ENCODE measurements at places on chromosomes 4 and X.

- DNase-seq = no peak
Measured at GRCh38 chr4:61555789-61556188, 355.7 kb downstream of the ADGRL3 start.

DNA sequence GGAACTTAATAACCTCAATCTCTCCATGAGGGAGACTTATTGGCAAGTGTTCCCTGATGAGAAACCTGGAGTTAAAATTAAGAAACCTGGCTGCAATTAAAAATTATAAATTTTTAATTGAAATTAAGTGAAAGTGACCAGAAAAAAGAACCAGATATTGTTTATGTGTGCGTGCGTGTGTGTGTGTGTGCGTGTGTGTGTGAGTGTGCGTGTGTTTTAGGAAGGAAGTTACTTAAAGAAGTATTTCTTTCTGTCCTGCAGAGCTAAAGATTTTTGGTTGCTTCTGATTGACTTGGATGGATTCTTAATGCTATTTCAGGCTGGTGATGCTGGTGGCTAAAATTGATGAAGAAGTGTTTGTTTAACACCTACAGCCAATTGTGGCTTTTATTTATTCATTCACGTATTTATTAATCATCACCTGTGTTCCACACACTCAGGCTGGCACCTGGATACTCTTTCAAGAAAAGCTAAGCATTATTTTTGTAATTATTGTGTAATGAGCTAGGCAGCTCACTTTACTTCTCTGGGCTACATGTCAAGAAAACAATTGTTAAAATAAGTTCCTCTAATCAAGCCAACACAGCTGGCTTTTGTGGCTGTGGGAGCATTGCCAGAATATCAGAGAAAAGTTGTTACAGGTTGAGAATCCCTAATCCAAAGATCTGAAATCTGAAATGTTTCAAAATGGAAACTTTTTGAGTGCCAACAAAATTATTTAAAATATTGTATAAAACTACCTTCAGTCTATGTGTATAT lies 68.5 kb downstream of the CEP44 start:
- no peak for DNase-seq

DNA sequence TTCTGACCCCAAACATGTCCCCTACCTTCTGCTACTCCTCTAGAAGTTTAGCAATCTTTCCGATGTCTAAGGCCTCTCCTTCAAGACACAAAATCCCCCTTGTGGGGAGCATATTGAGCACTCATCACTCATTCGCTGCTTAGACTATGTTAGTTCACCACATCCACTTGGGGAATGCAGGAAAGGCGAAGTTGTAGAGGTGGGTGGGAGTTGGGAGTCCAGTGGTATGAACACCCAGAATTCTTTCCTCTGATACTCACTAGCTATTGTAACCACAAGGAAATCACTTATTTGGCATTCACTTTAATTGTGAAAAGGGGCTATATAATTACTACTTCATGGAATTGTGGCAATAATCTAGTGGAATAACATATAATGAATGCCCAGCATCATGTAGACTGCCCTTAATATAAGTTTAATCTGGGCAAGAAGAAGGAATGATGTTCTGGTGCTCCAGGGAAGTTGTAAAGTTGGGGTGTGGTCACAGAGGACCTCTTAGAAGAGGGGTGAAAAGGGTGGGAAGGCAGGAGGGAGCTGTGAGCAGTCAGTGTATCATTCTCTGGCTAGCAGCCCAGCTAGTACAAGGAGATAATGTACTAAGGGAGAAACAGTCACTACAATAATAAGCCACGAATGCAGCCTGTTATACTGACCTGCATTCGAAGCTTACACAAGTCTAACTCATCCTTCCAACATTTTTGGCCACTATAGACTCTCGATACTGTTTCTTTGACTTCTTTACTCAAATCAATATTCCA lies 468.2 kb upstream of the DIPK2B start:
- DNase-seq = no peak

DNA sequence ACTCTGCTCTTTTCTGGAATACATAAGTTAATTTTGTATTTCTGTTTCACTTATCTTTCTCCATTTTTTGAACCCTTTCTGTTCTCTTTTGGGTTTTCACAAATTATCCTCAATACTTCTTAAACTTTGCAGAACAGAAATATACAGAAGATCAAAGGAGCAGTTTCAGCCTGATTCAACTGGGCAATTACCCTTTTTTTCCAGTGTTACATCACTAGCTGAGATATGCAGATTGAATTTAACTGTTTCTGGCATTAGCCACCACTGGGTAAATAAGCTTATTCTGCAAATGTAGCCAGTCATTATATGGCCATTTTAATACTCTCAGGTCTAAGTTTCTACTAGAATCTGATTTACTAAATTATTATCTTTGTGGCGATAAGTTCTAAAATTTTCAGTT lies 66.9 kb upstream of the GRID2 start:
- DNase-seq = no peak

DNA sequence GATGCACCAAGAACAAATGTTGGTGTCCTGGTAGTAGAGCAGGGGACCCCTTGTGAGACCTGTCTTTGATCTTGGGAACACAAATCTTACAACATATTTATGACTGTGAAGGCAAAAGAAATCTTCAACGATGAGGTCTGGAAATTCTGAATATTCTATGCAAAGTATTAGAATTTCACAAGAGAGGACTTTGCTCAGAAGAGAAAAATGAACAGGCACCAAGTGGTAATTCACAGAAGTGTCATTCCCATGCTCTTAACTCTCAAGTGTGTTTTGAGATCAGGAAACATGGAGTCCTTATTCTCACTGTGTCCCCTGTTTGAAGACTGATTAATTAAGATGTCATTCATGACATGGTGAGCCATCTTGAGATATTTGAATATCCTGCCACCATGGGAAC lies 52.5 kb downstream of the COQ2 start:
- no peak for DNase-seq

DNA sequence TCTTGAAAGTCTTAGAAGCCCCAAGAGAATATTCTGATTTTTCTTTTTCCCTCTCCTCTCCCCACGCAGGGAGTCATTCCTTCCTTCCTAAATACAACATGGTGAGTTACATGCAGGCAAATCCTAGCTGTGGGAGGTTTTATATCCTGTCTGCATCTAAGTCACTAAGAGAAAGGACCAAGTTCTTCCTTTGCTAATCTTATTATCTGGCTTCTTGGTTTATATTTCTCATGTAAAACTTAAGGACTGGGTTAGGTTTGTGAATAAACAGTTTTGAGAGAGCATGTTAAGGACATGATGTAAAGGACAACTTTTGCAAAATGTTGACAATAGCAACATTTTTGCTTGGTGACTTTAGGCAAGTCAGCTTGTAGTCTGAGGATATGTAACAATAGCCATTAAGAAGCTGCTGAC lies 5.1 kb upstream of the CXCL9 start:
- DNase-seq = no peak

GRCh38 chrX:6227935-6228334 lies 732 bp downstream of the NLGN4X start:
- DNase-seq = no peak

GRCh38 chr4:109398928-109399327 lies 34.7 kb upstream of the SEC24B start:
- DNase-seq = no peak

DNA sequence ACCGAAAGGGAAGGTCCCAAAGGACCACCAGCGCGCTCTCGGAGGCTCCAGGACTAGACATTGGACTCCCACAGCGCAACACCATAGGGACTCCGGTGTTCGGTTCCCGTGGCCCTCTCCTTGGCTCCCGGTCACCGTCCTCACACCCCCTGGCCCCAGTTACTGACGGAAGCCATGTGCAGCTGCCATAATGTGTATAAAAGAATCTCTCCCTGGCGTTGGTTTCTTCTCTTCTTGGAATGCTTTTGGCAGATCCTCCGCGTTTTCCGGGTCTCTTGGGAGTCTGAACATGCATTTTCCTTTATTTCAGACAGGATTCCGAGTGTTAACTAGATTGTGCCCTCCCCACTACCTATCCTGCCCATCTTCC lies 69.8 kb downstream of the FBXO8 start:
- no peak for DNase-seq

DNA sequence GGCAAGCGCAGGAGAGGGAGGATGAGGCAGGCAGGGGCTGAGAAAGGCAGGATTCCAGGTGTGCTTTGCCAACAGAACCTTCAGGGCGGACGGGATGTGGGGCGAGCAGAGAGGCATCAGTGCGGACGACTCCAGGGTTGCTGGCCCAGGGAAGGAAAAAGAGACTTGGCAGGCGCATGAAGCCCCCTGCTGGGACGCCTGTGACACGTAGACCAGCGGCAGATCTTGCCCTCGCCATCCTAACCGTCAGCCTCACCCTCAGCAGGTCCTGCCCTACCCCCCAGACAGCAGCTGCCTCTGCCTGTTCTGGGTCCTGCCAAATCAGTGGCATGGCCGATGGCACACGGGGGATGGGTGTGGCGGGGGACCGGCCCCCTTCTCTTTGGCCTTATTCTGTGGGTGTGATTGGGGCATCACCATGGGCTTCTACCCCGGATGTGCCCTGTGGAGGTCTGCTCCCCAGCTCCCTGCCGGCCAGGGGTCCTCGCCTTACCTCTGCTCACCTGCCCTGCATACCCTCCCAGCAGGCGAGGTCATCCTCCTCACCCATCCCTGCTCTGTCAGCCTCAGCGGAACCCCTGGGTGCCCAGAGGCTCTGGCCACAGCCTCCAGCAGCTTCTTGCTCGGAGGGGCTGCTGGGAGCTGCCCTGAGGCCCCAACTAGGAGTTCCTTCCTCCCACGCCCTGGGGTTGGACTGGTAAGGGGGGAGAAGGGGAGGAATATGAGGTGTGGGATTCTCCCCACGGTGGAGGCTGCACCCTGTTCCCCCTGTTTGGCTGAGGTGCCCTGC lies 2.9 kb upstream of the SH3BP2 start:
- DNase-seq = no peak

DNA sequence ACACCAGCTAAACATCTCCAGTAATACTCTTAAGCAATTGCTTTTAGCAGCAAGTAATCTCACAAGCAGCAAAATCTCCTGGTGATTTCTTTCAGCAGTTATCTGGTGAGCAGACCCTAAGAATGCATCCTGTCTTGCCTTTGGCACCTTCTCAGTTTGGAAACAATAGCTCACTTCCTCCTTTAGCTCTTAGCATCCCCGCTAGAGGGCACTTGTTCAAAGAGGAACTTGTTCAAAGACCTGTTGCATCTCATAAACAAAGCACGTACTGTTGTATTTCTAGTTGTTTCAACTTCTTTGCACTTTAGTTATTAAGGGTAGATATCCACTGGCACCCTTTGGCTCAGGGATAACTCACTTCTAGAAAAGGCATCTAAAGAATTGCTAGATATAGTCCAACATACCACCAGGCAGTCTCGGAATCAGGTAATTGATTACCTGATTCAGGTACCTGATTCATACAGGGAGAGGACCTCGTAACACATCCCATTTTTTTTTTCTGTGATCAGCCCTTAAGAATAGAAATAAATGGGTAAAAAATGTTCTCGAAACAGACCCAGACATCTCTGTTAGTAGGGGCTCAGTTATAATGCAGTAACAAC lies 81.9 kb upstream of the QRFPR start:
- DNase-seq = no peak

GRCh38 chr4:110163327-110164069 lies 34.9 kb downstream of the ELOVL6 start:
- no peak for DNase-seq

DNA sequence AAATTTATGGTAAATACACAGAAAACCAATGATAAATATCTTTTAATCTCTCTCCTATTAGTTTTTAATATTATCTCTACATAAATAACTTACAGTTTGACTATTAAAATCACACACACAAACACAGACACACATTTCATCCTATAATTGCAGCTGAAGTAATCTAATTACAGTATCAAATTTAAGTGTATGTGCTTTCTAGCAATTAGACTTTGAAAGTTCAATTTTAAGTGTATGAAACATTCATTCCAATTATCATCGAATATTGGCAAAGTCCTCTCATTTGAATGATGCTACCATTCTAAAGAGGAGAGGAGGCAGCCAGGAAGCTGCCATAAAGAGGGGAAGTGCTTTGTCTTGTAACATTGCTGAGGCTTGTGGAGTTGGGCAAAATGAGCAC lies 221.2 kb upstream of the PABPC4L start:
- DNase-seq = no peak

DNA sequence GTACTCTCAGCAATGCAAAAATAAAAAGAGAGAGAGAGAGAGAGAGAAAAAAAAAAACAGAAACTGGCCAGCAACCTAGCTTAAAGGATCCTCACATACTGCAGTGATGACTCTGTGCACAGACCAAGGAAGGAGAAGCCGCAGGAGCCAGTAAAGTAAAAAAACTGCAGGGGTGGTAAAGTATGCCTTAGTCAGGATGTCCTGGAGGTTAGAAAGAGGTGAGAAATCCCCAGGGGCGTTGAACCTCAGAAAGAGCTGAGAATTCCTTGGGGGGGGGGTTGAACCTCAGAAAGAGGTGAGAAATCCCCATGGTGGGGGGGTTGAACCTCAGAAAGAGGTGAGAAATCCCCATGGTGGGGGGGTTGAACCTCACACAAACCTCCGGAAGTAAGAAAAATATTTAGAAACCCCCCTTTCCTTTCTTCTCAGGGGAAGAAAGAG lies 48.0 kb downstream of the MAGEA9 start:
- no peak for DNase-seq

- peak; percentile 10 for DNase-seq
Measured at GRCh38 chr4:152937336-152938236, 1.5 kb downstream of the FHDC1 start.

DNA sequence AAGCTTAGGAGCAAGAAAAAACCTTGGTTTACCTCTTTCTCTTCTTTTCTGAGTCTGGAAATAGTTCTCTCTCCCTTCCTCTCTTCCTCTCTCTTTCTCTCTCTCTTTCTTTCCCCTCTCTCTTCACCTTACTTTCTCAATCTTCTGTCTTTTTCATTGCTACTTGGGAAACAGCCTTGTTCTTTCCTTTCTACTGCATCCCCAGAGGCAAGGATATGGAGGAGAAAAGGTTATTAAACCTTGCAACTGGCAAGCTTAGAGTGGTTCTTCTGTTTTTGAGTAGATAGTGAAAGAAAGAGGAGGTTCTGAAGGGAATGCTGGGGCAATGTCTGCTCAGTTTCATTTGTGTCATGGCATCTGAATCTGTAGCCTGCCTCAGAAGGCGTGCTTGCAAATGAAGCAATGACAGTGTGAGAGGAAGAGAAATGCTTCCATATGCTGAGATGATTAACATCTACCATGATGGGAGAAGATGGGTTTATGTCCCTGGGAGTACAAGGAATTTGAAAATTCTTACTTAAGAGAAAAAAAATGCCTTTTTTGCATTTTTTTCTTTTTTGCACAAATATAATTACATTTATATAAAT lies 190.6 kb downstream of the CEP135 start:
- no peak for DNase-seq

- DNase-seq = no peak
Measured at GRCh38 chr4:118941149-118941548, 52.5 kb downstream of the SYNPO2 start.

DNA sequence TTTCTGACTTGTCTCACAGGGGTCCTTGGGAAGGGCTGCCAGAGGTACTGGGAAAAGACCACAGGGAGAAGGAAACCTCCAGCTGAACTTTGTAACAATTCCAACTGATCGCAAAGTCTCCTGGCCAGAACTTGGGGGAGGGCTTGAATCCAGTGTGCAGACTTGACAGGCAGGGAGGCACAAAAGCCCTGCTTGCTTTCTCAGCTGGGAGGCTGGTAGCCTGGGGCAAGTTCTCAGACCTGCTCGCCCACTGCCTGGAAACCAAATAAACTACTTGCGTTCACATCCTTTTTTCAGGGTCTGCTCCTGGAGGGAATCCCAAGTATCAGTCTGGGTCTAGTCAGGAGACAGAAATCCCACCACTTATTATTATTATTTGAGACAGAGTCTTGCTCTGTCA lies 48.0 kb upstream of the CASK start:
- DNase-seq = no peak
